ENCODE measurements at places on chromosomes 7 and 10.

DNA sequence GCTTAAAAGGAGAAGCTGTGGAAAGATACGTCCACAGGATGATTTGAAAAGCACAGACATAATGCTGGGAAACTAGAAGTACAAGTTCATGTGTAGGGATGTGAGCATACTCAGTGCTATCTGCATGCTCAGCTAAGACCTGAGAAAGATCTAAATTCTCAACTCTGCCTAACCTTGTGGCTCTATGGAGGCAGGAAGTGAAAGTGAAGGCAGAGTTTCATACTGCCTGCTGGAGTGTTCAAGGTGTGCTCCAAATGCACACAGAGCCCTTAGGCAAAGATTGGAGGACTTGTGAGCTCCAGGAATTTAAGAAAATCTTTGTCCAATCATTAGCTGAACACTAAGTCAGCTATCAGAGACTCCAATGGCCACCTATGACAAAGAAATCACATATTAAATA is 190.9 kb downstream of the RNLS start:
- no peak for DNase-seq

- no peak for DNase-seq
These were observed 9.4 kb downstream of the PIP4K2A start for GRCh38 chr10:22704942-22705341.

DNA sequence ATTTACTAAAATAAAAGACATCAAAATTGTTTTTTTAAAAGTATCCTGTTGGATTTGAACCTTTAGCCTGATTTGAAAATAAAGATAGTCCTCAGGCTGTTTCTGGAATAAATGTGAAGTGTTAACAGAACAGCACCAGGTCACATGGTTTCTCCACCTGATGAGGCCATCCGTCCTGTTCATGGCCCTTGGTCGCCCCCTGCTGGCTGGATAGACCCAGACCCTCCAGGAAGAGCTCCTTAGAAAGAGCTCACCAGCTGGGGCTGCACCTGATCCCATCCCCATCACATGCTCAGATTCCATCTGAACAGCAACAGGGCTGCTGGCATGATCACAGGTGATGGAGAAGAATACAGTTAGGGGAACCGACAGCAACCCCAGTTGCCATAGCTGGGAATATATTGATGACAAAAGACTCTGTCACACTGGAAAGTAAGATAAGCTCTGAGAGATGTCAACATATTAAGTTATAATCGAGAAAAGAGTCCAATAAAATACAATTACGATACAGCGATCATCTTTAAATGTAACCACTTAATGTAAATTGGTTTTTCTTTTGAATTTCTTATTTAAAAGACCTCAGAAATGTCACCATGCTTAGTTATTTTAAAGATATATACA is 4.8 kb downstream of the OR2A14 start:
- peak; percentile 74 for DNase-seq

GRCh38 chr7:101669307-101669706 is 40.2 kb upstream of the MYL10 start:
- no peak for DNase-seq

DNA sequence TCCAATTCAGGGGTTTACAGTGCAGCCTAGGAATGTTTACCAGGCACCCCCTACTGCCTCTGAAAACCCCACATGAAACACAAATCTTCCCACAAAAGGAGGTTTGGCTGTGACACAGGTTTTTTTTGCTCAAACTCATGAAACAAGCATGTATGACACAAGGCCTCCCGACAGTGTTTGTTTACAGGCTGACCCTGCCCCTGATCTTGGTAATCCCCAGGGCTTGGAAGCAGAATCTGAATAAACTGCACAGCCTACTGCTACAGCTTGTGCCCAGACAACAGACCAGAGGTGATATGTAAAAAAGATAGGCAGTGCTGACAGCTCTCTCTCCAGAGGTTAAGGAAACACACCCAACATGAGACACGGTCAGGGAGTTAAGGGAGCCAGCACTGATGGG is 184.2 kb downstream of the KMT2E start:
- DNase-seq = peak; percentile 39

DNA sequence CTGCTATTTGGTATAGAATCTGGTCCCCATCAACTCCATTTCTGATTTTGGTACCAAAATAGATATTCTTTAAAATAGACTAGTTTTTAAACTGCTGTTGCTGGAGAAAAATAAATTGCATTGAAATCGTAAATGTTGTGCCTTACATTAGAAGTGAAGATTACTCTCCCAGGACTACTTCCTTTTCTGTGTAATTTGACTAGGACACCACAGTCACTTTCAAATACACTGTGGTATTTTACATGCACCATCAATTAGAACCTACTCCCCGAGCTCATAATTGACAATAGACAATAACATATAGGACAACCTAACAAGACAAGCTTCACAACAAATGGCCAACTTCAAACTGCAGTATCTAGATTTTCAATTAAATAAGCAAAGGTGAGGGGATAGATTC is 211.5 kb downstream of the DGKB start:
- DNase-seq = no peak

DNA sequence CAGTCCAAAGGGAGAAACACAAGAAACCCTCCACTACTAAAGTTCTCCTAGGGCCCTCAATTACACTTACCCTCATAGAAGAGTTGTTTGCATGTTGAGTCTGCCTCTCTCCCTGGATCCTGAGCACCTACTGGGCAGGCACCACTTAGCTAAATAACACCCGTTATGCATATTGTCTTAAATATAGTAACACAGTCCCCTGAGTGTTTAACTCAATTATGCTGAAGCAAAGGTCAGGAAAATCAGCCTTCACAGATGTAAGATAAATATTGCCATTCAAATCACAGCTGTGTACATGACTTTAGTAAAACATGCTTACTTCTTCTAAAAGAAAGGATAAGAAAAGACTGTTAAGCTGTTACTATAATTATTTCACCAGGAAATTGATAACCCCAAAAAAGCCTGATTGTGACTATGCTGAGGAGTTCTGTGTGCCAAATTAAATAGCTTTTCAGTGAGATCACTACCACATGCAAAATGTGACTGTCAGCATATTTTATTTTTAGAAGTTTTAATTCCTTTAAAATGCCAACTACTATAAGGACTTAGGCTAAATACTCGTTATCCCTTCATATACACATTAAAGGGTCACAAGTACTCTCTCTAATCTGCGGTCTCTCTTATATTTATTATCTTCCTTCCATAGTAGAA is 733.9 kb upstream of the PHF14 start:
- DNase-seq = no peak

- no peak for DNase-seq
These were observed 65.3 kb downstream of the HGF start for GRCh38 chr7:81704595-81704994.

GRCh38 chr7:73519867-73520672 is 2.0 kb downstream of the BAZ1B start:
- peak; percentile 33 for DNase-seq

All from HepG2 (cell line).